NCI-H146 (cell line): ENCODE measurements at places on chromosomes 1 and 21.

GRCh38 chr21:35548904-35549615 is 500.0 kb upstream of the RUNX1 start:
- DNase-seq = no peak

DNA sequence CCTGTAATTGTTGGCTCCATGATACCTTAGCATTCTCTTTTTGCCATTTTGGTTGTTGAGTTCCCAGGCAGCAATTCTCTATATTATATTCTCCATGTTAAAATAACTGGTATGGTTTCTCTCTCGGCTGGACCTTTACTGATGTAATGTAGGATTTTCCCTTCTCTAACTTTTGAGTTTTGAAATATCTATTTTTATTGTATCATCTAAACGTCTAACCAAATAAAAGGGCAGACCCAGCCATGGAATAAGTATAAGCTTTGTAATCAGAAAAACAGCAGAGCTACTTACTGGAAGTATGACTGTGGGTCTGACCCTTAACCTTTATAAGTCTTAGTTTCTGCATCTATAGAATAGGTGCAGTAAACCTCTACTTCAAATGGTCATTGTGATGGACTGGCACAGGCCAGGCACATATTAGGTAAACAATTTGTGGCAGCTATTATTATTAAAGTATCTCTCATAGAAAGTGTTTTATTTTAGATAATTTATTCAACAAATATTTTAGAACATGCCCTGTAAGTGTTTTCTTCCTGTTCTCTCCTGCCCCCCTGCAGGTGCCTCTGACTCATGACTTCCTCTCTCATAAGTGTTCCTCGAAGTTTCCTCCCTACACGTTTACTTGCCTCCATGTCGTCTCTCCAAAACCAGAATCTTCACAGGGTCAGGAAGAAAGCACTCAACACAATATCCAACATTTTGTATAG is 224.9 kb upstream of the FGGY start:
- DNase-seq = no peak

- no peak for DNase-seq
These were observed 12.1 kb downstream of the C8A start for GRCh38 chr1:56866656-56867055.

DNA sequence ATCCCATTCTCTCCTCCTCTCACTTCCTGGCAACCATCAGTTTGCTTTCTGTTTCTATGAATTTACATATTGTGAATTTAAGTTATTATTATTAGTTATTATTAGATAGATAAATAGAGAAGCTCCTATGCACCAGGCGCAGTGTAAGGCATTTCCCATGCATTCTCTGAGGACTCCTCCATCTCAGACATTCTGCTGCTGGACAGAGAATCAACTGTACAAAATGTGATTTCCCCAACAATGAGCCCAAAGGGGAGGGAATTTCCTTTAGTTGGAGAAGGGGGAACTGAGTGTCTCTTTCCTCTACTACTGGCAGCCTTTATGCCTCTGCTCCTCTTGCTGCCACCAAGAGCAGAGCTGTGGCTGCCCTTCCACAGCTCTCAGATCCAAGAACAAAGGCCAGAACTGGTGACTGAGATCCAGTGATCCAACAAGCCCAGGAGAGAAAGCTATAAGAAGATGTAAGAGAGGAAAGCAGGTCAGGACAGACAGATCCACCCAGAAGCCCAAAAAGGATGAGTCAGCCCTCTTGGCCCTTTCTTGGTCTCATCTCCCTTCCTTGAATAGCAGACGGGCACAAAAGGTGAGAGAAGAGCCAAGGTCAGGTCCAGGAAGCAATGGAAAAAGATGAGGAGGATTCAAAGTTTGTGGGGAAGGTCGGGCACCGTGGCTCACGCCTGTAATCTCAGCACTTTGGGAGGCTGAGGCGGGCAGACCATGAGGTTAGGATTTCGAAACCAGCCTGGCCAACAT is 3.5 kb upstream of the IVL start:
- no peak for DNase-seq

- no peak for DNase-seq
These were observed 133.4 kb downstream of the EDEM3 start for GRCh38 chr1:184621260-184621659.

- peak; percentile 86 for DNase-seq
These were observed at the start of gene AVPR1B for GRCh38 chr1:206117151-206117948. TSS of gene AVPR1B (minus strand) at chr1:206117388. CDS start at chr1:206116890, 498 bp downstream.

DNA sequence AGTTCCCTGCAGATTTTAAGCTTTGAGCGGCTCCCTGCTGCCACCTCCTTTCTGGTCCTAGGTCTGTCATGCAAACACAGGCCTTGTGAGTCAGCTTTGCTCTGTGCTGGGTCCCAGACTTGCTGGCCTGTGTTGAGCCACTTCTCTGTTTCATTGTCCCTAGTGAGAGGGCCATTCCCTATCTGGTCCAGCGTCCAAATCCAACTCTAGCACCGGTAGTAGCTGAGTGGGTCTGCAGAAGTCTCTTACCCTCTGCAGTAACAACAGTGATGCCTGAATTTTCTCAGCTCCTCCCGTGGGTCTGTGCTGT is 5.8 kb downstream of the TTC22 start:
- DNase-seq = no peak

- DNase-seq = no peak
These were observed 39.6 kb upstream of the PALMD start for GRCh38 chr1:99606306-99606705.

DNA sequence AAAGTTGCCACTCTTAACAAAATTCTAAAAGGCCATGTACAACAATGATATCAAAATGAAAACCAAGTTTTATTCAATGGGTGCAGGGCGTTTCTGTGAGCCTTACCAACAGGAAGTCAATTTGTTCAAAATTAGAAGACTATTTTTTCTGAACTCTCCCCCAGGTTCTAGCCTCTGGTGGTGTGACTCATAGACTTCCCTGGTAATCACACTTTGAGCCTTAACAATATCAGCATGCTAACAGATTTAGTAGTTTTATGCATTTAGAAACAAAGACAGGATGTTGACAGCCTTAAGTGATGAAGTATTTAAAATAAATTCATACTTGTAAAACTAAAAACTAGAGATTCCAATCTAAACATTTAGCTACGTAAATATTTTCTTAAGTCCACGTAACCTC is 88.4 kb downstream of the LRRC8C start:
- no peak for DNase-seq

DNA sequence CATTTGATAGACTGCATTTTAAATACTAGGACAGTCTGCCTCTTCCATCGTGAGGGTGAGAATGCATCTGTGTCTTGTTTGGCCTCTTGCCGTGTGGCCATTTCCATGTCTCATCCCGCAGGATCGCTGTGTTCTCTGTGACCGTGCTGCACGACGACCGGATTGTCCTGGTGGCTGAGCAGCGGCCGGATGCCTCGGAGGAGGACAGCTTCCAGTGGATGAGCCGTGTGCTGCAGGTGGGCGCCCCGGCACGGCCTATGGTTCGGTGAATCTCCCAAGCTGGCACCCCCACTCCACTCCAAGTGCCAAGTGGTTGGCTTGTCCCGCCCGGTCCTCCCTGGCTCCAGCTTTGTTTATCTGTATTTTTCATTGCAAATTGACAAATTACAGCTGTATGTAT is 55.2 kb downstream of the S100B start:
- no peak for DNase-seq

DNA sequence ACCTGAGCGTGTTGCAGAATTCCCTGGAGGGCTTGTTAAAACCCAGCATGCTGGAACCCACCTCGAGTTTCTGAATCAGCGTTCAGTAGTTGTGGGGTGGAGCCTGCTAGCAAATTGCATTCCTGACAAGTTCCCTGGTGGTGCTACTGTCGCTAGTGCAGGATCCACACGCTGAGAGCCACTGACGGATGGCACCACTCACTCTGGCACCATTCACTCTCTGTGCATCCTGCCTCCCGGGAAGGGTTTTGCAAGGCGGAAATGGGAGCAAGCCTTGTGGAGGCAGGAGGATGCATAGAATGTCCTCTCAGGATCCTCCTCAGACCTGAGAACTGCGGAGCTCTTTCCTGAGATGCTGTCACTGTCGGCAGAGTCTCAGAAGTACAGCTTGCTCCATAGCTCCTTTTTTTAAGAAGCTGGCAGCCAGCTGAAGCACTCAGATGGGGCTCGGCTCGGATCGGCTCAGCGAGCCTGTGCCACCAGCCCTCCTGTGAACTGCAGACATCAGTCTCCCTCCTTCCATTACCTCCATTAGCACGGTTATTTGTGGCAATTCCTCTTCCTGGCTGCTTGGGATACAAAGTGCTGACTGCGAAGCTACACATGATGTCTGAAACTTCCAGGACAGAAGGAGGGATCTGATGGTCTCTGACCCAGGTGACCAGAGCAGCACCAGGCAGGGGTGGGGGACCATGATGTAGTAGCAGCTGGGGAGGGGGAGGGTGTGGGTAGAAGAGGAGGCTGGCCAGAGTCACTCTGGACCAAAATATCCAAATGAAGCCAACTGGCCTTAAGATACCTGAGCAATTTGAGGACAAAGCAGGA is 89.6 kb downstream of the C1orf94 start:
- no peak for DNase-seq

DNA sequence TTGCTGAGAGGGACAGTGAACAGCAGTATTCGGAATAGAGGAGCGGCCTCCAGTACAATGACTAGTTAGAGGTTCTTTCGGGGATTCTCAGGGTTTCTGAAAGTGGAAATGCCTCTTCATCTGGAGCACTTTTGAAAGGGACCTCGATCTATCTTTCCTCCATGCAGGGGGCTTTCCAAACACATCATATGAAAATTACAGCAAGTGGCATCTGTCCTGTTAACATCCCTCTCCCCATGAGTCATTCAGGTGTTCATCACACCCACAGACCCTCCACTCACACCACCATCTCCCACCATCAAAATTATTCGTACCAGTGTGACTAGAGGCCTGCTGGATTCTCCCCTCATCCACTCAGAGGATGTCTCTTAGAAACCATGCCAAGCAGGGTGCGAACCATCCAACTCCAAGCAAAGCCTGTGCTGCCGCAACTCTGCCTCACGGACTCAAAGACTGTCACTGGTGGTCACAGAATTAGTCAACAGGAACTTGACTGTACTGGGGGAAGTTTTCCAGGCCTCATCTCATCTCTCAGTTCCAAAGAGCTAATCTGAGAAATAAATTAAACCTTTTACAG is 211.1 kb downstream of the MRPL39 start:
- DNase-seq = no peak

GRCh38 chr1:36699113-36699911 is 216.6 kb upstream of the CSF3R start:
- no peak for DNase-seq

DNA sequence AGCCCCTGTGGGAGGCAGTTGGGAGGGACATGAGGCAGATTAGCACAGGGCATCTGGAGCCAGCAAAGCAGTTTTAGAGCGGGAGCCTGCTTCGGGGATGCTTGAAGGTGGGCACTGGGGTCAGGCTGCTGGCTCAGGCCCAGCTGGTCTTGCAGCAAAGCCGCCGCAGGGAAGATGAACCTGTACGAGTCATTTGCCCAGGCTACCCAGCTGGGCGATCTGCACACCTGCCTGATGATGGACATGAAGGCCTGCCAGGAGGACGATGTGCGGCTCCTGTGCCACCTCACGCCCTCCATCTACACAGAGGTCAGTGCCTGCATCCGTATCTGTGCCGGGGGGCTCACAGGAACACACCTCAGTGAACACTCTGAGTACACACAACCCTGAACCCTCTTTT is 7.7 kb upstream of the SLC27A3 start:
- no peak for DNase-seq

DNA sequence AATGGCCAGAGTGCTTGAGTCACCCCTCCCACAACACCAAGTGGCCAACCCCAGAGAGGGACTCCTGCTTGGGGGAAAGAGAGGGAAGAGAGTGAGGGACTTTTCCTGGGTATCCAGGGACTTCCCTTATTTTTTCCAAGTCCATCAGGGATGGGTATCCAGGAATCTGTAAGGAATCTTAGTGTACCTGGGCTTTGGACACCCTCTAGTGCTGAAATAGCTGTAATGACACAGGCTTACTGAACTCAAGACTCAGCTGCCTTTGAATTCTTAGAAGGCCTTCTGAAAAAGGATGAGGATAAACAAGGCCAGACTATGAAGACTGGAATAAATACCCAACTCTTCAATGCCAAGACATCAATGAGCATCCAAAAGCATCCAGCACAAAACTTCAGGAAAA is 12.0 kb downstream of the TSHB start:
- no peak for DNase-seq

DNA sequence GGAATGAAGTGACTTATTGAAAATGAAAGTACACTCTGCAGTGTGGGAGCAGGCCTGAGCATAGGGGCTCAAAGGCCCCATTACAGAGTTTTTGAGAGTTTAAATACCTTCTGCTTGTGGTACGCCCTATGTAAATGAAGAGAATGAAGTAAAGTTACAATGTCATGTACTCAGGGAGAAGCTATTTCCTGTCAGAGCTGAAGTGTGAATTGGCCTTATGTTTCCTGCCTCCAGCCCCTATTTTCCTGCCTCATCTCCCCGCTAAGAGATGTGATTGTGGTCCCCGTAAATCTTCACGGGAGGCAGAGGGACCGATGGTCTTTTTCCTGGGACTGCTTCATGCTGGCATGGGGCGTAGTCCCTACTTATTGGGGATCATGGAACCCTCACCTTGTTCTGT is 2.5 kb upstream of the ZNF683 start:
- no peak for DNase-seq

- DNase-seq = no peak
These were observed 6.8 kb upstream of the TMEM183A start for GRCh38 chr1:203000217-203000944.

DNA sequence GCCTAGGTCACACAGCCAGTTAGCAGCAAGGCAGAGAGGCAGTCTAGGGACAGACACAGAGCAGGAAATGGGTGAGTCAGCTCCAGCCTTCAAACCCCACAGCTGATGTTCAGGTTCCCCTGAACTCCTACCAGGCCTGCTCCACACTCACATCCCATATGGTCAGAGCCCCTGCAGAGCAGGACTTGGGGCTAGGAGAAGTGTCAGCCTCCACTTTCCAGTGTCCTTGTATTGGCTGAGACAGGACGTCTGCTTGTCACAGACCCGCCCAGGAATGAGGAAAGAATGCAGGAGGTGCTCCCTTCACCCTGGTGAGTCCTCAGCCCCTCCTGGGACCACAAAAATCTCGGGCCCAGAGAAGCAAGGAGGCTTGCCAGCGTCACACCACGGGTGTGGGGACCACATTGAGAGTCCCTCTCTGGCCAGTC is 92.5 kb downstream of the LACTBL1 start:
- DNase-seq = no peak

DNA sequence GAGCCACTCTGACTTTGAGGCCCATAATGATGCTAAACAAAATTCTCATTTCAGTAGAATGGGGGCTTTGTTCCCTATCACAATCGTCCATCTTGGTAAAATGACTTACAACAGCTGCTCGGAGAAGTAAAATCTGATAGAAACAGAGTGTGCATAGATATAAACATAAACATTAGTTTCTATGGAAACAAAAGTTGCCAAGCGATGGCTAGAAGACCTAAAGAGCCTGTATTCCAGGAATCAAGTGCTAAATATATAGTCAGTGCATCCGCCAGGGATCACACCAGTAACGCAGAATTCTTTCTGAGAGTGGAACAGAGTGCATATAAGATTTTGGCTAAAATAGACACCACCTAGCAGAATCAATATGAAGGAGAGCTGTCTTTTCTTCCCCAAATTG is 91.2 kb upstream of the KAZN start:
- DNase-seq = no peak

DNA sequence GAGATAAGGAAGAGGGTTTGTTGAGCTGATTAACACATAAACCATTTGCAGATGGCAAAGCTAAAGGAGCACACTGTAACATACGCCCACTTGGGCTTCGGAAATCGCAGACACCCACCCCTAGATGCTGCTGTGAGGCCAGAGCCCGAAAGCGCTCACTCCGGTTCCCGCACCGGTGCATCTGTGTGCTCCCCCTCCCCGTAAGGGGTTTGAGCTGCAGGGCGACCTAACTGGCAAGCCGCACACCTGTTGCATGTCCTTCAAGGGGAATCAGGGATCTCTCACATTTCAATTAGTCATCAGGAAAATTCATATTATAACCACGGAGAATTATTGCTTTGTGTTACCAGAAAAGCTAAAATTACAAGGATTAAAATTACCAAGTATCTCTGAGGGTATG is 1.4 kb upstream of the CFH start:
- peak; percentile 13 for DNase-seq
